ENCODE measurements at places on chromosomes 16 and 17.

- no peak for DNase-seq
These were observed 22.3 kb downstream of the DCAKD start for GRCh38 chr17:45029096-45029495.

- no peak for DNase-seq
These were observed 4.5 kb upstream of the SNX20 start for GRCh38 chr16:50685462-50686063.

GRCh38 chr16:16071631-16072244, 122.3 kb downstream of the ABCC1 start:
- DNase-seq = no peak

- no peak for DNase-seq
These were observed 14.2 kb downstream of the SAMD14 start for GRCh38 chr17:50115756-50116155.

GRCh38 chr17:35973333-35974260, 7.7 kb downstream of the CCL16 start:
- DNase-seq = no peak

DNA sequence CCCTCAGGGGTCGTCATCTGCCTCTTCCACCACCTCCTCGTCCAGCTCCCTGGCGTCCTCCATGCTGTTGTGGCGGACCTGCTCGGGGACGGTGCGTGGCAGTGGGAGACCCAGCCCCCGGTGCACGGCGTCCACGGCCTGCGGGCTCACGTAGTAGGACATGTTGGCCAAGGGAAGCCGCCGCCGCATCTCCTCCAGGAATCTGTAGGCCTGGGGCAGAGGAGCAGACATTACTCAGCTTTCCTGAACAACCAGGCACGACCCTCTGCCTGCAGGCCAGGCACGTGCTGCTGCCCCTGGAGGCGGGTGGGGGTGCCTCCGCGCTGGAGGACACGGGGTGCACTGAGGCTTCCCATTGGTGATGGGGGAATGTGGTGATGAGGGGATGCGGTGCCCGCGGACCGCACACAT, 17.8 kb downstream of the TELO2 start:
- no peak for DNase-seq

DNA sequence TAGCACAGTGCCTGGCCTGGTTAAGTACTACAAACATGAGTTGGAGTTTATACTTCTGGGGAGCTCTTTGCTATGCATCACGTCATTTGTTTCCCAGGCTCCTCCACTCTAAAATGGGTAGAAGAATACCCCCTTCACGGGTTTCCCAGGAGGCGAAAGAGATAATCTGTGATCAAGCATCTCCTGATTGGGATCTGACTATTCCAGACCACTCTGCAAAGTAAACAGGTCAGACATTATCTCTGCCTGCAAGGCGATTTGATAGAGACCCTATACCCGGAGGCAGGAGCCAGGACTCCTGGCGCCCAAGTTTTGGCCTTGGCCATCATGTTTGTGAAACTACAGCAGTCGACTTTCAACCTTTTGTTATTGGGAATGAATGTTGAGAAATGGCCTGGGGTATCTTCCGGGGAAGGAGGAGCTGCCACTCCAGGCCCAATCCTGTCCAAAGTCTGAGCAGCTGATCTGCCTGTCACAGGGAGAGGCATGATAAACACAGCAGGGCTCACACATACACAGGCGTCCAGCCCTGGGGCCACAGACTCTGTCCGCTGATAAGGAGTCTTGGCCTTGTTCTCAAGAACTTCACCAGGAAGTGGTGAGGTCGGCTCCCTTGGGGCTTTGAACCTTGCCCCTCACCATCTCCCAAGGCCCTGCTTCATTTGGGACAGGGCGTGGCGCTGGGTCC, 199.9 kb downstream of the MAF start:
- no peak for DNase-seq
